ENCODE measurements at places on chromosomes 1 and 21. TPM values are rescaled to one million over a fixed set of nuclear protein-coding genes. Genes with fewer than 3 reads are reported as not detected.

MPZ gene
- 0.18 TPM for total RNA-seq

- no peak for DNase-seq
Observed at GRCh38 chr1:31744165-31744888, 19.8 kb downstream of the ADGRB2 start.

DNA sequence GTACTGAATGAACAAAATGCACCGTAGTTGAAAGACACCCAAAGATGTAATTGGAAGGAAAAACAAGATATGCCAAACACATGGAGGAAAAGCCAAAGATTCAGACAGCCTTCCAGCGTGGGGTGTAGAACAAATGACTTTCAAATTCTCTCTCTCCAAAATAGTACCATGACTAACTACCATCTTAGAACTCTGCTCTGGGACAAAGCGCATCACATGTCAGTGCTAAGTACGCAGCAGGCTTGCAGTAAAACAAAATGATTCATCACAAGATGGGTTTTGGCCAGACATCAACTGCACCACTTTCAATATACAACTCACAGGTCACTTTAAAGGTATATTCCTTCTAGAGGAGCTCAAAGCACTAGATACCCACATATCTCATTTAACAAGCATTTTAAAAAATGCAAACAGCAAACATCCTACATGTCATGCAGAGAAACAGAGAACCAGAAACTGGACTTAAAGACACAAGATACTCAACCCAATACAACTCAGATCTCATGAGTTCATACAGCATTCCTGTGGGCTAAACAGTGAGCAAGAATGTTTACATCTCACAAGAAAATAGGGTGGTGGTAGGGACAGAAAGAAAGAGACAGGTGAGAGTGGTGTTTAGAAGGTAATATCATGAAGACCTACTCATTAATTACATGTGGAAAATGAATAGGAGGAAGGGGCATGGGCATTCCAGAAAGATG lies 75.7 kb downstream of the BCAR3 start:
- DNase-seq: peak; percentile 86

ANGPTL1 gene
- total RNA-seq: not detected

DNA sequence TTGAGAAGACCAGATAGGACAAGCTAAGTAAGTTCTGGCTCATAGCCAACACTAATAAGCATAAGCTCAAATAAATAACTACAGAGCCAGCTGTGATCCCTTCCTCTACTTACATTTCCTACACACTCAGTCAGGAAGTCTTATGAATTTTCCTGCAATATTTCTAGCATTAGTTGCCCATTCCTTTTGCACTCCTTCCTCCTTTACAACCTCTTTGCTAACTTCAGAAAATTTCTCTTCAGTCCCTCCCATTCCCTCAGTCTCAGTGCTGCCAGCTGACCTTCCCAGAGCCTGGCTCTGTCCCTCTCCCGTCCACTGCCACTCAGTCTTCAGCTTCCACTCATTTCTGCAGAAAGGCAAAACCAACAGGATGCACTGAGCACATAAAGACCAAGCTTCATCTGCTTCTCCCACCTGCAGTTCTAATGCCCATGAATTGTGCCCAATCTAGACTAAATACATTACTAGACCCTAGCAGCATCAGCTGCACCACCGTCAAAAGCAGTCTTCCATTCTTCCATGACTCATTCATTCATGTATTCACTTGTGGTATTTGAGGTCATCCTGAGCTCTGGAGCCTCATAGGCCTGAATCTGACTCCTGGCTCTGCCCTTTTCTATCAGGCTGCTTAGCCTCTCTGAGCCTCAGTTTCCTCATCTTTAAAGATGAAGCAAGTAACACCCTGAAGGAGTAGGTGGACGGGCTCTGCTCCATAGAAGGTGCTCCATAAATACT lies 54.6 kb upstream of the SIPA1L2 start:
- peak; percentile 57 for DNase-seq

DNA sequence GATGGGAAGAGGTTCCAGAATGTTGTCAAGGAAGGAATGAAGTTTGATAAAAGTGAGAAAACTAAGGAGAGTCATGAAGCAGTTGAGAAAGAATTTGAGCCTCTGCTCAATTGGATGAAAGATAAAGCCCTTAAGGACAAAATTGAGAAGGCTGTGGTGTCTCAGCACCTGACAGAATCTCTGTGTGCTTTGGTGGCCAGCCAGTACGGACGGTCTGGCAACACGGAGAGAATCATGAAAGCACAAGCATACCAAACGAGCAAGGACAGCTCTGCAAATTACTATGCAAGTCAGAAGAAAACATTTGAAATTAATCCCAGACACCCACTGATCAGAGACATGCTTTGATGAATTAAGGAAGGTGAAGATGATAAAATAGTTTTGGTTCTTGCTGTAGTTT lies 142.8 kb downstream of the CDC7 start:
- no peak for DNase-seq

- DNase-seq: no peak
Observed at GRCh38 chr1:33683913-33684312, 180.0 kb upstream of the HMGB4 start.

DNA sequence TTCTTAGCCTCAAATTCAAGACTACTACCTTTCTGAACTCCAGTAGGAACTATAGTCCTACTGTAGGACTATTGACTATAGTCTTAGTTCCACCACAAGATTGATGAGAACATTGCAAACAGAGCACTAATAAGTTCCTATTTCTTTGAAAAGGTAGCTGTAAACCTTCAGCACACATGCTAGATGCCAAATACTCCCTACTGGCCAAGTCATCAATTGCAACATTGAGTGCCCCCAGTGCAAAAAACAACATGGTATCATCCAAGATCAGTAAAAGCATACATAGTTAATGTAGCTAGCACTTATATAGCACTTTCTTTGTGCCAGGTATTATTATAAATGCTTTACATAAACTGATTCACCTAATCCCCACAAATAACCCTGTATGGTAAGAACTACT lies 99.8 kb downstream of the MRPL39 start:
- peak; percentile 46 for DNase-seq

FAM72A gene
- total RNA-seq: 18.6 TPM

TMEM201 gene
- 13.8 TPM for total RNA-seq

DNA sequence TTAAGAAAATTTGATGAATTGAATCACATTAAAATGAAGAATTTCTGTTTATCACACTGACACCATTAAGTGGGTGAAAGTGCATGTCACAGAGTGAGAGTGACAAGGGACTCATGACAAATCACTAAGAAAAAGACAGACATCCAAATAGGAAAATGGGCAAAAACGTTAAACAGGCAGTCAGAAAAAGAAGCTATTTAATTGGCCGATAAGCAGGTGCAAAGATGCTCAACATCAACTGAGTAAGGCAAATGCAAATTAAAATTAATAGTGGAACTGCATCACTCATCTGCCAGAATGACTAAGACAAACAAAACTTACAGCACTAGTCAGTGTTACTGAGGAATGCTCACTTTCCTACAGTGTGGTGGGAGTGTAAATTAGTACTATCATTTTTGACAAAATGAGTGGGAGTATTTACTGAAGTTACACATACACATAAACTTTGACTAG lies 39.2 kb upstream of the RUNX1 start:
- peak; percentile 53 for DNase-seq

- DNase-seq: no peak
Observed at GRCh38 chr1:84480650-84481049, 1.6 kb downstream of the RPF1 start.

- DNase-seq: peak; percentile 53
Observed at GRCh38 chr1:162230096-162230495, 146.6 kb downstream of the SPATA46 start.

Data from PC-3 (cell line).